ENCODE measurements at places on chromosomes 13 and 19.

GRCh38 chr19:33499248-33499647, 22.3 kb downstream of the PEPD start:
- DNase-seq, result no peak

GRCh38 chr13:79225487-79226232, 180.4 kb downstream of the RBM26 start:
- no peak for DNase-seq

GRCh38 chr19:46975925-46976782, 43.5 kb upstream of the NPAS1 start:
- DNase-seq, result no peak

GRCh38 chr13:107568181-107568580, 647.2 kb downstream of the LIG4 start:
- DNase-seq, result no peak

DNA sequence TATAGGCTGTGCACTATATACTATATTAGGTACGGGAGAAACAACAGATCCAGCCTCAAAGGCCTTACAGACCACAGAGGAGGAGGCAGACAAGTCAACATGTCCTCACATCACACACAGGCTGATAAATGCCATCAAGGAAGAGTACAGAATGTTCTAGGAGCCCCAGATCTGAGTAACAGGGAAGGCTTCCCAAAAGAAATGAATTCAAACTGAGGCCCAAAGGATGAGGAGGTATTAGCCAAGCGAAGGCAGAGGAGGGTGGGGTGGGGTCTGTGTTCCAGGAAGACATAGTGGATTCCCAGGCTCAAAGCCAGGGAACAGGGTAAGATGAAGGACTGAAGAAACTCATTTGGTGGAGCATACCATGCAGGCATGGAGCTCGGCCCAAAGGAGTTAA, 55.1 kb downstream of the RXFP2 start:
- DNase-seq, result no peak

Data from T-cell (primary cell).